ENCODE measurements at places on chromosomes 12 and 14.

DNA sequence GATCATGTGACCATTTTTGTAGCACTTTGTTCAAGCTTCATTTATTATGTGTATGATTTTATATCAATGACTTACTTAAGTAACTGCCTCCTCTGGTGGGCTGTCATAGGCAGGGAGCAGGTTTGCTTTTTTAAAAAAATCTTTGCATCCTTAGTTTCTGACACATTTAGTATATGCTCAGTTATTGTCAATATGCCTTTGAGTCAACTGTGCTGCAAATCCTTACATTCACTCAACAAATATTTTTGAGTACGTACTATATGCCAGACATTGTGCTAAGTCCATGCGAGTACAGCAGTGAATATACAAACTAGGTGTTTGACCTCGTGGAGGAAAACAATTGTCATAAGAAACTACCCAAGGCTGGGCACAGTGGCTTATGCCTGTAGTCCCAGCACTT is 4.4 kb upstream of the ANAPC5 start:
- no peak for DNase-seq

- peak; percentile 1 for DNase-seq
These were observed 78.8 kb downstream of the TMCC3 start for GRCh38 chr12:94571556-94571955.

- no peak for DNase-seq
These were observed 52.7 kb downstream of the BCAT1 start for GRCh38 chr12:24896171-24896570.

GRCh38 chr12:109581334-109581691 is 7.7 kb downstream of the MVK start:
- no peak for DNase-seq

DNA sequence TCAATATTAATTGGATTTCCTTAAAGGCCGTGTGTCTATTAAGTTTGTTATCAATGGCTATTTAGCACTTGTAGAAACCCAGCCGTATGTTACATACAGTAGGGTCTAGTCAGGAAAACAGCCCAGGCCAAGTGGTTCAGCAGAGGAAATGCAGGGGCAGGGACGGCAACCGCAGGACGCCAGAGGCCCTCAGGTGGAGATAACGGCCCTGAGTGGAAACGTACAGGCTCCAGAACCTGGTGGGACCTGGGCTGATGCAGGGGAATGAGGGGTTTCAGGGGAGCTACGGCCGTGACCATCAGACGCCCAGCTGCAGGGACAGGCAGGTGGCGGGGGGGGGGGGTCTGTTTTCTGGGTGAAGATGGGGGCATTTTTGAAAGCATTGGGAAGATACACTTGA is 3.7 kb upstream of the ANKLE2 start:
- no peak for DNase-seq

DNA sequence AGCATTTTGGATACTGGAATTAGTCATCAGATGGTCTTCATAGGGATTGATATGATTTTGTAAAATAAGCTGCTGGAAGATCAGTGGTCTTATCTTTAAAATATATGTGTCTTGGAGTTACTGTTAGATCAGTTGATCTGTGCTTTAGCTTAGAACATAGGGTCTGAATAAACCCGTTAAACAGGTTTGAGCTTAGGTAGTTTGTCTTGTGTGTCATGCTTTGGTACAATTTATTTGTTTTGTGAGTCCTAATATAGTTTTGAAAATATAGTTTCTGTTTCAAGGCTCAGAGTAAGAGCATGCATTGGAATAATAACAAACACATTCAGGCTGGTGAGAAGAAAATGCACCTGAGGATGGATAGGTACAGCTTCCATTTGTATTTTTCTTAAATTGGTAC is 505.0 kb downstream of the SLC16A7 start:
- DNase-seq = no peak

- no peak for DNase-seq
These were observed 107.7 kb upstream of the BTG1 start for GRCh38 chr12:92253301-92253700.

DNA sequence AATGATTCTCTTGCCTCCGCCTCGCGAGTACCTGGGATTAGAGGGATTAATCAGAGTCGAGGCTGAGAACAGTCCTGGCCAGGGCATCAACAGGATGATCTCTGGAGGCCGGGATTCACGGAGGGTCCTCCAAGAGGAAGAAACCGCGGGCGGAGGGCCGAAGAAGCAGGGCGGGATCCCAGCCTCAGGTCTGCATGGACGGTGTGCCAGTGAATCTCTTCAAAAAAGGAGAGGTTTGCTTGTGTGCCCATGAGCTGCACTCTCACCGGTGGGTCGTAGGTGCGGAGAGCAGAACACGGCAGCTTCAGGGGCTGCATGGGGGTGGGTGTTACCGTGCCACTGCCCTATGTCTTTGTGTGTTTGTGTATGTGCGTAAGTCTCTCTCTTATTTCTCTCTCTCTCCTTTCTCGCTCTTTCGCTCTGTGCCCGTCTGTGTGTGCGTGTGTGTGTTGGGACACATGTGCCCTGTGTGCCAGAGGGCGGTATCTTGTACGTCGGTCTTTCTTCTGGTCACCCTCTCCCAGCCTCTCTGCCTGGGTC is 768.2 kb upstream of the ALG10B start:
- DNase-seq = no peak

GRCh38 chr12:126681676-126682075 is 1585.3 kb upstream of the TMEM132C start:
- DNase-seq = no peak

DNA sequence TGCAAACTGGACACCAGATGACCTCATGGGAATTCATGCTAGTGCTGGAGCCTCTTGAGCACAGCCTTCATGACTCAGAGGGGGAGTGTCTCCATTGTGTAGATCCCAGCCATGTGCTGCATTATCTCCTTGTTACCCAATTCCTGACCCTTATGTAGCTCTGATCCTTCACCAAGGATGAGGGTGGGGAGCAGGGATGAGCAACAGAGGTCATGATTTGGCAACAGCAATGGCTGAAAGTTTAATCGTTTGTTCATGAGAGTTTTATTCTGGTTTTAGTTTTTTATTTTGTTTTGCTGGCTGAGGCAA is 9.5 kb upstream of the BDKRB1 start:
- peak; percentile 86 for DNase-seq

Data from AG09319 (cell line).